Ureter (tissue), 1 donor: ENCODE measurements at places on chromosomes 5 and 9. TPM values are rescaled to one million over a fixed set of nuclear protein-coding genes. Genes with fewer than 3 reads are reported as not detected.

GRCh38 chr5:95087816-95088317, 197.0 kb downstream of the MCTP1 start:
- no peak for DNase-seq

TTC23L gene
- 2.8 TPM for total RNA-seq

DNA sequence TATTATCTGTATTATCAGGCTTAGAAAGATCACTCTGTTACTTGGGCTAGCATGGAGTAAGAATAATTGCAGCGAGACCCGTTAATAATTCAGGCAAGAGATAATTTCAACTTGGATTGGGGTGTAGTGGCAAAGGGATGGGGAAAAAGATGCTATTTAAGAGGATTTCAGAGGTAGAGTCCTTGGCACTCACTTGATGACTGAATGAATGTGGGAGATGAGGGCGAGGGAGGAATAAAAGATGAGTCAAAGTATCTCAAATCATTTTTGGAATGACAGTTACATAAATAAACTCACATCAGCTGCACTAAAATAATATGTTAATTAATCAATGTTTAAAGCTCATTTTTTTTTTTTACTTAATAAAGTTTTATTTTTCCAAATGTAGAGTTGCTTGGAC, 4.5 kb upstream of the GPR21 start:
- no peak for DNase-seq

DNA sequence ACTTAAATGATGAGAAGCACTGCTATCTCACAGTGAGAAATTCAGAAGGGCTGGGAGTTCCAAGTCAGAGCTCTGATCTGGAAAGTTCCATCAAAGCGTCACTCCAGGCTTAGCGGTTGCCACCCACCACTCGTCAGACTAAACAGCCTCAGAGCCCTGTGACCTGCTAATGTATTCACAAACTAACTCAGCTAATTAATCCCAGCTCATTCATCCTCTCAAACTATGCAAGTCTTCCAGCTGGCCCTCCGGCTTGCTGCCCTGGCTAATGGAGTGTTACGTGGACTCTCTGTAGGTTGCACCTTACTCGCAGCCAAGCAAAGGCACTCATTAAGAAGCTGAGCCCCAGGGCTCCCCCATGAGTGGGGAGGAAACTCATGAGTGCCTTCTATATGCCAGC, 82.2 kb upstream of the GABRP start:
- DNase-seq: no peak

GRCh38 chr5:78287833-78288232, 6.7 kb downstream of the AP3B1 start:
- no peak for DNase-seq

DNA sequence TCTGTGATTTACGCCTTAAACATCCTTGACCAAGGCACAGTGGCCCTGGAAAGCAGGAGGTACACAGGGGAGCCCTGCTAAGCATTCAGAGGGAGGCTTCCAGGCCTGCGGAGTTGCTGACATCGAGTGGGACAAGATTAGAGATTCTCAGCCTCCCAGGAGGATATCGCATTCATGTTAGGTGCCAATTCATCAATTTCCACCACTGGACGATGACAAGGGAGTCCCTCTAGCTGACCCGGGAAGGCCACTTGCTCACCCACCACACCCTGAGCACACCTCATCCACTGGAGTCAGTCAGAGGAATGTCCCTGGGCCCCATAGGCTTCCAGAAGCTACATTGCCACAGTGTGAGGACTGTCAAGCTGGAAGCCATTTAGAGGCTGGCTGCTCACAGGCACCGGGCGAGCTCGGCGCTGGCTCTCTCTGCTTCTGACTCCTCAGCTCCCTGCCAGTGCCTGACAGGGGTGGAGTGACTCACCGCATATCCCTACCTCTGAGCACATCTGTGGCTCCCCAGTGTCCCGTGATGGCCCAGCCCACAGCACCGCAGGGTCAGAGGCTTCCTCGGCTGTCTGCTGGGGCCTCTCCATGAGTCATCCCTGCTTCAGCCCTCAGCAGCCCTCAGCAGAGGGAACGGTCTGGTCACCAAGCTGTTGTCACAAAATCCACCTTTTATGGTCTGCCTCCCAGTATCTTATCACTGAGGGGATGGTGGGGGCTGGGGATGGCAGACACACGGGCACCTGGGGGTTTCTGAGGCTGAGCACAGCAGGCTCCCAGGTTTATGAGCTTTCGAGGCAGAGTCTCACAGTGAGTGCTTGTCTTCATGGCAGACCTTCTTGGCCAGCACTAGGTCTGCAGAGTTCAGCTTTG, 117.5 kb downstream of the ZNF608 start:
- peak; percentile 52 for DNase-seq

DNA sequence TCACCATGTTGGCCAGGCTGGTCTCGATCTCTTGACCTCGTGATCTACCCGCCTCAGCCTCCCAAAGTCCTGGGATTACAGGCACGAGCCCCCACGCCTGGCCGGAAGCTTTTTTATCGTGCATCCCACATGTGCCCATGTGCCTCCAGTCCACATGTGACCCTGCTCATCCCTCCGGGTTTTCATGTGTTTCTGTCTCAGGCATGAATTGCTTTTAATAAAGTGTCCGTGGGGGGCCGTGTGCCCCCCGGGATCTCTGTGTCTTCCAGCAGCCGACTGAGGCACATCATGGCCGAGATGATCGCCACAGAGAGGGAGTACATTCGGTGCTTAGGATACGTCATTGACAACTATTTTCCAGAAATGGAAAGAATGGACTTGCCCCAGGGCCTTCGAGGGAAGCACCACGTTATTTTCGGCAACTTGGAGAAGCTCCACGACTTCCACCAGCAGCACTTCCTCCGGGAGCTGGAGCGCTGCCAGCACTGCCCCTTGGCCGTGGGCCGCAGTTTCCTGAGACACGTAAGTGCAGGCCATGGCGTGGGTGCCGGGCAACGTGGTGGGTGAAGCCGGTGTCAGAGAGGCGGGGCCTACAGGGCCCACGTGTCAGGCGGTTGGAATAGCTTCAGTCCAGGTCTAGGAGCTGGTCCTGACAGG, 22.1 kb upstream of the LRRC14B start:
- no peak for DNase-seq

LCN9 gene
- not detected for total RNA-seq

PCA3 gene
- total RNA-seq: not detected

- no peak for DNase-seq
These were observed 416.1 kb upstream of the IRX4 start for GRCh38 chr5:2298781-2299180.

- no peak for DNase-seq
These were observed 83.4 kb downstream of the ADRB2 start for GRCh38 chr5:148909766-148910165.

LCN12 gene
- 3.4 TPM for total RNA-seq

GRCh38 chr5:90233476-90233875, 176.1 kb downstream of the CETN3 start:
- no peak for DNase-seq

DNA sequence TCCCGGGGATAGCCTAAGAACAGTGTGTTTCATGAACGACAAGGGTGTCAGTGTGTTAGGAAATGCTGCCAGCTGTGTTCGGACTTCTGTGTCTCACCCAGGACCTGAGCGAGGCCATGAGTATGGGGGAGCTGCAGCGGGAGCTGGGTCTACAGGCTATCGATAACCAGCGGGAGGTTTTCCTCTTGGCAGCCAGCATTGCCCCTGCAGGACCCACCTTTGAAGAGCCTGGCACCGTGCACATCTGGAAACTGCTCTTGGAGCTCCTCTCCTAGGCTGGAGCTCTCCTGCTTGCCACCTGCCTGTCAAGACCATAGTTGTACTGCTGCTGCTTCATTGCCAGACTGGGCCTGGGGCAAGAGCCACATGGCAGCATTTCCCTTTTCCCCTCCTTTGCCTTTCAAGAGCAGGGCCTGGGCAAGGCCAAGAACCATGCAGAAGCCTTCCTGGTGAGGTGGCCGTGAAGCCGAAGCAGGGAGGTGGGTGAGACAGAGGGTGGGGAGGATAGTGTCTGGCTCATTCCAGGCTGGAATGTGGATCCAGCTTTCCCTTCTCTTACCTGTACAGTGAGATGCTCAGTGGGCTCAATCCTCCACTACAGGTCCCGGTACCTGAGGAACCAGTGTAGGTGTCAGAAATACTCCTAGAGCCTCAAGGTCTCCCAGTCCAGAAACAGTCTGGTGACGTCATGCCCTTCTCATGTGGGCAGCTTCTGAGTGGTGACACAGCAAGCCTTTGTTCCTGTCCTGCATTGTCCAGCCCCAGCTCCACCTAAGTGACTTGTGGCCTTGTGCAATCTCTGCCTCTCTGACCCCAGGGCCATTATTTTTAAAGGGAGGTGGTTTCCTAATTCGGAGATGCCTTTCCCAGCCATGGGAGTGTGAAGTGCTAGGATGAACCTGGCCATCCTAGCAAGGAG, 6.6 kb downstream of the ARL10 start:
- DNase-seq: no peak

TAF1L gene
- total RNA-seq: not detected

GRCh38 chr9:121537283-121537682, 37.6 kb upstream of the GGTA1 start:
- DNase-seq: no peak

- no peak for DNase-seq
These were observed 85.8 kb downstream of the GNAQ start for GRCh38 chr9:77945798-77946197.
